SK-MEL-5 (cell line): ENCODE measurements at places on chromosomes 2 and 18. TPM values are rescaled to one million over a fixed set of nuclear protein-coding genes. Genes with fewer than 3 reads are reported as not detected.

The TMEM198 gene
- total RNA-seq, result 2.1 TPM in 2 replicates

The G6PC2 gene
- not detected in 2 replicates for total RNA-seq

The L3MBTL4 gene
- 2.0 and 2.2 TPM in 2 replicates for total RNA-seq

The LRATD1 gene
- 0.18 and 0.21 TPM in 2 replicates for total RNA-seq

The TRIM43 gene
- not detected in 2 replicates for total RNA-seq

The SH2D6 gene
- 0.40 and 0.66 TPM in 2 replicates for total RNA-seq

The DYSF gene
- total RNA-seq, result 0.50 and 0.56 TPM in 2 replicates

The GAL3ST2 gene
- total RNA-seq, result not detected in 2 replicates

The PDE1A gene
- total RNA-seq, result 0.19 TPM in 1 of 2 replicates, not detected in the other
